ENCODE measurements at places on chromosomes 3 and 15. TPM values are rescaled to one million over a fixed set of nuclear protein-coding genes. Genes with fewer than 3 reads are reported as not detected.

DNA sequence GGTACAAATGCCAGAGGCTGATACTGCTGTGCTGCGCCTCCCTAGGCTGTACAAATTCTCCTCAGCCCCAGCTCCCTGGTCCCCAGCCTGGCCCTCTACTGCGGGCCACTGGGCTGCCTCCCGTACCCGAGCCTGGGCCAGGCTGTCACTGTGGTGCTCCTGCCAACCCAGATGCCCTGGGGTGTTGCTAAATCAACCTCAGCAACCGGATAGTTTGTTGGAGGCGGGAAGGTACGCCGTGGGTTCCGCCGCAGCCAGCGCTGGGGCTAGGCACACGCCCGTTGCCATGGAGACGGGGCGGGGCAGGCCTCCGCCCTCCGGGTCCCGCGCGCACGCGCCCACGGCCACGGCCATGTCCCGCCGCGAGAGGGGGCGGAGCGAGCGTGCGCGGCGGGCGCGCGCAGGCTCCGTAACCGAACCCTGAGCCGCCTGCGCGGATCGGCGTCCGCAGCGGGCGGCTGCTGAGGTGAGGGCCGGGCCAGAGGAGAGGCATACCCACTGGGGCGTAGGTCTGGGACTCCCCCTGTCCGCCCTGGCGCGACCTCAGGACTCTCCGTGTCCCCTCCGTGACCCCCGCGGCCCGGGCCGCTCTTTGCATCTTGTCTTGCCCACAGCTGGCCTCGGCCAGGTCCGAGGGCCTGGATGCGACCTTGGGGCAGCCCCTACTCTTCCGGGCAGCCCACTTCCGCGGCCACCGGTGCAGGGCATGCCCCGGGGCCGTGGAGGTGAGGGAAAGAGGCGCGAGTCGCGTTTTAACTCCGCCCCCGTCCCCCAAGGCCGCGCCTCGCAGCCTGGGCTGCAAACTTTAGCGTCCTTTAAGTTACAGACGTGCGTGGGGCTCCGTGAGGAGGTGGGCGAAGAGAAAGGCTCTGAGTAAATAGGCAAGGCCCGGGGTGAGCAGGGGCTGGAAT, at the start of gene TEX264:
Gene TEX264 (plus strand): TSS at position 430 of the 911 bp plus-strand sequence. CDS start 3,053 bp downstream, outside the sequence.
- H3K27me3 ChIP-seq = no peaks in the 10 kb centered on the region
- peaks cover 61% of the 10 kb centered on the region for H3K4me1 ChIP-seq
- H3K4me3 ChIP-seq = peak within 1 kb of the TSS; percentile 85
- DNase-seq = peak; percentile 85
- peaks cover 11% of the 10 kb centered on the region for H3K36me3 ChIP-seq

DNA sequence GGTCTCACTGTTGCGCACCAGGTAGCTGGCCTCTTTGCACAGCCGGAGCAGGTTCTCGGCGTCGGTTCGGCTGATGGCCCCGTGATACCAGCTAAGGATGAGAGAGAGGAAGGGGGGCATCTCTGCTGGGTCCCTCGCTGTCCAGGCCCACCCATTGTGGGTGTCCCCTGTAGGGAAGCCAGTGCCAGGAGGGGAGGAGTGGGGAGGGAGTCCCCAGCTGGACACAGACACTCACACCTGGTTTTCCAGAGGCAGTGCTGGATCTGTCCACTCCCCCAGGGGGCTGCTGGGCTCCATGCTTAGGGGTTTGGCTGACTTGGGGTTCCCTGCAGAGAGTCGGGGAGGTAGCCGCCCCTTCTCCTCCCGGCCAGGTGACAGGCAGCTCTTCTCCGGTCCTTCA, 15.9 kb downstream of the SHF start:
- DNase-seq = no peak
- no peaks in the 10 kb centered on the region for H3K27me3 ChIP-seq
- no peaks in the 10 kb centered on the region for H3K4me1 ChIP-seq
- H3K36me3 ChIP-seq = no peaks in the 10 kb centered on the region
- no peak overlapping the region for H3K27ac ChIP-seq
- no peak overlapping the region for H3K4me3 ChIP-seq

GRCh38 chr3:78348664-78349063, 1308.8 kb downstream of the ROBO2 start:
- H3K4me1 ChIP-seq = no peaks in the 10 kb centered on the region
- H3K4me3 ChIP-seq = no peak overlapping the region
- H3K27me3 ChIP-seq = no peaks in the 10 kb centered on the region
- no peaks in the 10 kb centered on the region for H3K36me3 ChIP-seq
- no peak for DNase-seq
- H3K27ac ChIP-seq = no peak overlapping the region

GRCh38 chr15:72998226-72998625, 54.0 kb upstream of the NEO1 start:
- no peak overlapping the region for H3K27ac ChIP-seq
- H3K4me1 ChIP-seq = no peaks in the 10 kb centered on the region
- H3K27me3 ChIP-seq = peaks cover 12% of the 10 kb centered on the region

GRCh38 chr3:87247430-87247773, 20.3 kb downstream of the CHMP2B start:
- DNase-seq = no peak
- H3K4me3 ChIP-seq = no peak overlapping the region
- H3K4me1 ChIP-seq = peaks cover 9% of the 10 kb centered on the region

Gene GOLGA6L7
- not detected for total RNA-seq

All from activated naive CD4-positive, alpha-beta T cell treated with anti-CD3 and anti-CD28 coated beads for 36 hours (primary cell).